ENCODE measurements at places on chromosomes 6 and 20.
A peak's percentile ranks its signal among the peaks of the same experiment; 100 is the strongest.

DNA sequence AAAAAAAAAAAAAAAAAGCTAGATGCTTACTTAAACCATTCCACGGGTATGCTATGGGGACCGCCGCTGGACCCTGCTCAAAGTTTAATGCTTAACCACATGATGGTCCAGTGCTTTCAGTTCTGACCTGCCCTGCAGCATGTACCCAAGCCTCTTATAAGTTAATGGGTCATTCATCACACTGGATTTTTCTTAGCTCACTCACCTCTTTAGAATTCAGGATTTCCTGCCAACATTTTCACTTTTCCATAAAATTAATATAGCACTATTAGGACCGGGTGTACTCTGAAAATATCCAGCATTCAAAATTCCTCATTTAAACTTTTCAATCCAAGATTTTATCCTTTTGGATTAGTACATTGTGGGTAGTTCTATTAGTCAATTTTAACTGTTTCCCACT, 140.8 kb downstream of the ALDH8A1 start:
- no peak for DNase-seq

DNA sequence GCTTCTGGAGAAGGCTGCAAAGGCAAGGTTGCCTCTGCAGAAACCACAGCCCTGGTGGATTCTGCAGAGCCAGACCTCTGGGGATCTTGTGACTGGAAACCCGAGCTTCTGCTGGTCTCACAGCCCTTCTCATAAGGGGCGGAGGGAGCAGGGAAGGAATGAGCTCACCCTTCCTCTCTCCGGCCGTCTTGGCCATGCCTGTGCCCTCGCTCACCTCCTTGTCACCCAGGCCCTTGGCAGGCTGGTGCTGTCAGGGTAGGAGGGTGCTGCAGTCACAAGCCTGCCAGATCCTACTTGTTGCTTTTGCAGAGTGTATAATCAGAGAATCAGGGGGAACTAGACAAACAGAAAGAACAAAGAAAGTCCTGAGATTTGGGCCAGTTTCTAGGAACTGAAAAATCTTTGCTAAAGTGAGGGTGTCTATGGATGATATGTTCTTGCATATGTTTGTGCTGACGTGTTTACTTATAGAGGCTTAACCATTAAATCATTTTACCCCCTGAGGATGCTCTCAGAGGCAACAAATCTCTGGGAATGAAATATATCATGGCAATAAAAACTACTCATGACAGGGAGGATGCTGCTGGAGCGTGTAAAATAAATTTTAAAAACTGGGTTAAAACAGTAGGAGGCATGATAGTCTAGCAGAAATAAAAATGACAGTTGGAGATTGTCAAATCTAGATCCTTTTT, 244.9 kb upstream of the SOX4 start:
- no peak for DNase-seq

GRCh38 chr6:138691595-138692057, 81.9 kb upstream of the CCDC28A start:
- no peak for DNase-seq

- no peak for DNase-seq
These were observed 181.0 kb downstream of the COL12A1 start for GRCh38 chr6:75024828-75025227.

GRCh38 chr20:62277253-62277652, 25.5 kb upstream of the ADRM1 start:
- no peak for DNase-seq

GRCh38 chr6:131231103-131231502, 95.8 kb downstream of the AKAP7 start:
- no peak for DNase-seq

GRCh38 chr20:841568-842546, 8.3 kb downstream of the FAM110A start:
- DNase-seq: peak; percentile 63

GRCh38 chr6:113433335-113433991, 423.7 kb upstream of the MARCKS start:
- DNase-seq: no peak

- DNase-seq: no peak
These were observed 23.7 kb downstream of the PEX7 start for GRCh38 chr6:136846046-136846445.

GRCh38 chr6:3946778-3947177, 97.6 kb downstream of the FAM50B start:
- no peak for DNase-seq

- peak; percentile 42 for DNase-seq
These were observed 37.1 kb downstream of the SUN5 start for GRCh38 chr20:32966881-32967781.

DNA sequence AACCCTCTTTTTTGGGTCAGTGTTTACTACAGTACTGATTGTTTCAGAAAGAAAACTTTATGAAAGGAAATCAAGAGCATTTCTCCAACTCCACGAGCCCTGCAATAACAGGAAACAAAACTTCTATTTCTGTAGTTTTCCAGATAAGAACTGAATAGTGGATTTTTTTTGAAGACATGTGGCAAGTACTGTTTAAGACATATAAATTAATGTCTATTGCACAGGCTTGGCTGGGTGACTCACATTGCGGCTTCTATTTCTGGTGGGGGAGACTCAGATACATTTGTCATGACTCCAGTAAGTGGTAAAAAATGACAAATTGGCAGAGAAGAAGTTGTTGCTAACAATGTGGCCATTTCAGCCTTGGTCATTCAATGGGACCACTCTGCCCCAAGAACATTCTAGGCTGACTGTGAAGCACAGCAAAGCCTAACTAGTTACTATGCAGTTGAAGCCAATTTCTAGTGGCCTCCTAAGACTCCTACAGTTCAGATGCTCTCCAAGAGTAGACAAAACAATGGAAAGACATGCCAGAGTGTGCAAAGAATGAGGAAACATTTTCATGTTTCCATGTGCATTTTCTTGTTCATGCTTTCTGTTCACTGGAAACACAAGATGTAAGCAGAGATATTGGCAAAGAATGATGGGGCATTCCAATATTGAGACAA, 200.9 kb downstream of the EDN1 start:
- DNase-seq: no peak

DNA sequence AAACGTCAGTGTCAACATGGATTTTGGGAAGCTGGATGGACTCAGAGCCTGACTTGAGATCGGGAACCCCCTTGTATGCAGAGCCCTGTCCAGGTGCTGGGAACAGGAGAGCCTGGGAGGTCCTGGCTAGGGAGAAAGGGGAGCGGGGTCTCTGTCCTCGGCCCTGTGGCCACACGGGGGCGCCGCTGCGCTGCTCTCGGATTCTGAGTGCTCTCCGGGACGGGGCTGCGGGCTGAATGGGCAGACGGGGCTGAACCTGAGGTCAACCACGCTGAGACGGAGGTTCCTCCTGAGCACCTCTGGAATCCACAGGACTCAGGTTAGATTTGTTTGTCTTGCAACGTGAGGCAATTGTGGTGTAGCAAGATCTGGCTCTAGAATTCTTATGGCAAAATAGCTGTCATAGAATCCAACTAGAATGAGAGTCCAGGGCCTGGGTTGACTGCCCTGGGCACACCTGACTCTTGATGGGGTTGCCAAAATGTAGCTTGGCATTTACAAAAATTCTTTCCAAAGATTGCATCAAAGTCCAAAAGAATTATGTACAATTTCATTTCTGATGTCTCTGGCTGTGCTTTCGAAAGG, 20.6 kb upstream of the HLA-F start:
- DNase-seq: peak; percentile 83

- no peak for DNase-seq
These were observed 401.6 kb upstream of the SULF2 start for GRCh38 chr20:48186915-48187314.

DNA sequence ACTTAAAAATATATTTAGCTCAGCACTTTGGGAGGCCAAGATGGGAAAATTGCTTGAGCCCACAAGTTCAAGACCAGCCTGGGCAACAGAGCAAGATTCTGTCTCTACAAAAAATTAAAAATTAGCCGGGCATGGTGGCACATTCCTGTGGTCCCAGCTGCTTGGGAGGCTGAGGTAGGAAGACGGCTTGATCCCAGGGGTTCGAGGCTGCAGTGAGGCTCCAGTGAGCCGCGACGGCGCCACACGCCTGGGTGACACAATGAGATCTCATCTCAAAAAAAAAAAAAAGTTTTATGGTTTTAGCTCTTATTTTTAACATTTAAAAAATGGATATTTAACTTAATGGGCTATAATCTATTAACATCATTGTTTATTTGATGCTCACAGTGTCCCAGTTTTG, 97.2 kb upstream of the RIPOR2 start:
- no peak for DNase-seq

- DNase-seq: no peak
These were observed 20.2 kb upstream of the ADGRF1 start for GRCh38 chr6:47062346-47062745.

DNA sequence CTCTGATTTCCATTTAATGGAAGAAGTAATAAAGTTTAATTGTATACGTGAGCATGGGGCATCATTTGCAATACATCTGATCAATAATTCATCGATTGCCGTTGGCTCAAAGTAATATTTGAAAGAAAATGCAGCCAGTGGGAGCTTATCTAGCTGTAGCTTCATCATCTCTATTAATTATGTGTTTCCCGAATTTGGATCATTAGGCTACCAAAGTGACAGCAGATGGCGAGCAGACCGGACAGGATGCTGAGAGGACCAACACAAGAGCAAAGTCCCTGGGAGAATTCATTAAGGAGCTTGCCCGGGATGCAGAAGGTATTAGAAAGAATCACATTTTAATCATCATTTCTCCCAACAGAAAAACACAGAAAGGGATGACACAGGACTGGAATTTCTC, 327.1 kb downstream of the ARHGAP18 start:
- DNase-seq: no peak

DNA sequence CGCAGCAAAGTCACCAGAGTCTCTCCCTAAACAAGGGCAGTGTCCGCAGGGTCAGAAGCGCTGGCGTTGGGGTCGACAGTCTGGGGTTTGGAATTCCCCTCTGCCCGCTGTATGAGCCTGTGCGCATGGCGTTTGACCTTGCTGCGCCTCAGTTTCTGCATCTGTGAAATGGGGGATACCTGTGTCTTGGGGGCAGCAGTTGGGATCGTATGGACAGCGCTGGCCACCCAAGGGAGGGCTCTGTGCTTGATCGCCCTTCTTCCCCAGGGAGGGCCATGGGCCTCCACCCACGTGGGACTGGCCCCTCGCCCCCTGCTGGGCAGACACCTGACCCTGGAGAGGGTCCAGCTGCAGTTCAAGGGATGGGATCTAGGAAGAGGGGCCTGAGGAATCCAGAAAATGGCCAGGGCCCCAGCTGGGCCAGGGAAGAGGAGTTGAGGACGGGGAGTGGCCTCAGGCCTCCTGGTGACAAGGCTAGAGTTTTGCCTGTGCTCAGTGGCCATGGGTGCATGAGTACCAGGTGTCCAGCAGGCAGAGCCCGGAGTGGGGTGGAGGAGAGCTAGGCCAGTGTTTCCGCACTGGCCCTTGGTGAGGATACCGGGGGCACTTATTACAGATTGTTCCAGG, 26.4 kb upstream of the PHACTR3 start:
- no peak for DNase-seq

DNA sequence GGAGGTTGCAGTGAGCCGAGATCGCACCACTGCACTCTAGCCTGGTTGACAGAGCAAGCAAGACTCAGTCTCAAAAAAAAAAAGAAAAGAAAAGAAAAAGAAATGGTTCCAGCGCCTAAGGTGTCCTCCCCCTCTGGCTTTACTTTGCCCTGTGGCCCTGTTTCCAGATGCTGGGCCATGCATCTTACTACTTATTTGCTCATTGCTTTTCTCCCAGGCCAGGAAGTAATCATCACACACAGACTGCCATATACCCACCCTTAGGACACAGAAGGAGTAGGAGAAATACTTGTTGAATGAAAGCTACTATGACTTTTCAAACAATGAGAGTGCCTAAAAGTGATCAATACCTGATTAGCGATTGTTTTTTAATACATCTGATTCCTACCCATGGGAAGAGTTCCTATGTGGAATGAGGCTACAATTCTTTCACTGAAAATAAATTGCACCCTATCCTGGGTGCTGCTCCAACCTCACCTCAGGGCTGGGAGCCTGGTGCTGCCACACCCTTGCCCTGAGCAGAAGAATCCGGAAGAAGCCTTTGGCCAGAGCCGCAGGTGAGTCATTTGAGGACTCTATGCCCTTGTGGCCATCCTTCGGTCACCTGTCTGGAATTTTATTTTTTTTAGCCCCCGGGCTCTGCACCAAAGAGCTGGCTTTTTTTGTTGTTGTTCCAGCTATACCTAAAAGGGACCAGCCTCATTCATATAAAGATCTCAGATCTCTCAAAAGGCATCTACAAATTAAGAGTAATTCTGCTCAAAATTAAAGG, 22.7 kb upstream of the TFAP2C start:
- no peak for DNase-seq

DNA sequence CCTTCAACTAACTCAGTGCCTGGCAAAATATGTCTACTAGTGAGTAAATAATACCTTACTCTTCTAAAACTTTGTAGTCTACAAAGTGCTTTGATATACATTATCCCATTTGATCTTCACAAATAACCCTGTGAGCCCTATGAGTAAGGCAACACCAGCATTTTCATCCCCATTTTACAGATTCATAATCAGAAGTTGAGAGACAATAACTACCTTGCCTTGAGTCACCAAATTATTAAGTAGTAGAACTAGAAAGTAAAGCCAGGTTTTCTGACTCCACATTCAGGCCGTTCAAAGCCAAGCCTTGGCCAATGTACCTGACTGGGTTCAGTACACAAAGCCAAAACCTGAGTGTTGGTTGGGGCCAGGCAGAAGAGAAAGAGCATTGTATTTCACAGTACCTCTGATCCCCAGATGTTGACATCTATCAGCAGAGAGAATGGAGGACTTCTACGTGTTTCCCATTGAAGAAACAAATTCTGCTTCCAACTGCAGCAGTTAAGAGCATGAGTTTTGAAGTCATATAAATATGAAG, 111.3 kb upstream of the LGSN start:
- no peak for DNase-seq
